ENCODE measurements at places on chromosomes 2 and 18.

DNA sequence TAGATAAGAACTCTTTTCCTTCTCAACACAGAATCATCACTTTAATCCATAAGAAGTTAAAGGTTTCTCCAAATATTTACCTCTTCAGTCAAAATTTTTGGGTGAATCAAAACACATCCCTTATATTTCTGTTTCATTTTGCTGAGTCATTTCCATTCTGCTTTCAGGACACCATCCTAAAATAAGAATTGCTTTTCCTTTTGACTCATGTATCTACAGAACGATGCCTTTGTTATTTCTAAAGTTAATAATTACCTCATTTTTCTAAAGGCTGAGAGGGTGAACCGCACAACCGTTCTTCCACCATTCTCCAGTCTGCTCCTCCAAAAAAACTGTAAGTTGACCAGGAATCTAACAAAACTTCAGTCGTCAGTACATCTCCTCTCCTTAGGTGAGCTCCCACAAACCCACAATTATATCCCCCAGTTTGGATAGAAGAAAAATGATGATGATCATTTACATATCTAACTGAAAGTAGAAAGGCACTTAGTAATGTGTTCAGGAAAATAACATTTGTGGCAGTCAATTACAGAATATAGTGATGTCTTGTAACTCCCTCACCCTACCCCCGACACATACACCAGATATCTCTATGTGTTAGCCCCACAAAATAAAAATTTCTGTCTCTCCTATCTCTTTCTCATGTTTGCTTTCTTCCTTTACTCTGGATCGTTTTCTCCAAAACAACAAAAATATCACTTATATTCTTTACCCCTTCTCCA, 162.5 kb downstream of the RAD51AP2 start:
- DNase-seq: no peak

- no peak for DNase-seq
These were observed 518.8 kb downstream of the LRP1B start for GRCh38 chr2:141611981-141612380.

GRCh38 chr18:55908901-55909366, 320.9 kb upstream of the TCF4 start:
- DNase-seq: no peak

DNA sequence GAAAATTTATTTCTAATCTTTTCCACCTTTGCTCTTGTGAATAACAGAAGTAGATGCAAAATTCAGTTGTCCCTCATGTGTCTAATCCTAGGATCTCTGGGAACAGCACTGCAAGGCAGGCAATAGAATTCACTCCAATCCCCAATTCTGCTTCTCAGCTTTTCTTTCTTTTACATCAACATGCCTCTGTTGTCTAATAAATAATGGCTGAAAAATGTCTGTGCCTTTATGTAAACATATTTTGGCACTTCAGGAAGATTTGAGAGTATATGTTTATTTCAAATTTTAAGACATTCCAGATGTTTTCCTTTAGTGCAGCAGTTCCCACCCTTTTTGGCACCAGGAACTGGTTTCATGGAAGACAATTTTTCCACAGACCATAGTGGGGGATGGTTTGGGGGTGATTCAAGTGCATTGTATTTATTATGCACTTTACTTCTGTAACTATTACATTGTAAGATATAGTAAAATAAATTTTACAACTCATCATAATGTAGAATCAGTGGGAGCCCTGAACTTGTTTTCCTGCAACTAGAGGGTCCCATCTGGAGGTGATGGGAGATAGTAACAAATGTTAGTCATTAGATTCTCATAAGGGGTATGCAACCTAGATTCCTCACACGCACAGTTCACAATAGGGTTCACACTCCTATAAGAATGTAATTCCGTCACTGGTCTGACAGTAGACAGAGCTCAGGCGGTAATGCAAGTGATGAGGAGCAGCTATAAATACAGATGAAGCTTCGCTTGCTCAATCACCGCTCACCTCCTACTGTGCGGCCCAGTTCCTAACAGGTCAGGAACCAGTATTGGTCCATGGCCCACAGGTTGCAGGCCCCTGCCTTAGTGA, 590.3 kb upstream of the CNTNAP5 start:
- DNase-seq: no peak

GRCh38 chr2:159573846-159574606, 42.3 kb downstream of the BAZ2B start:
- DNase-seq: no peak

DNA sequence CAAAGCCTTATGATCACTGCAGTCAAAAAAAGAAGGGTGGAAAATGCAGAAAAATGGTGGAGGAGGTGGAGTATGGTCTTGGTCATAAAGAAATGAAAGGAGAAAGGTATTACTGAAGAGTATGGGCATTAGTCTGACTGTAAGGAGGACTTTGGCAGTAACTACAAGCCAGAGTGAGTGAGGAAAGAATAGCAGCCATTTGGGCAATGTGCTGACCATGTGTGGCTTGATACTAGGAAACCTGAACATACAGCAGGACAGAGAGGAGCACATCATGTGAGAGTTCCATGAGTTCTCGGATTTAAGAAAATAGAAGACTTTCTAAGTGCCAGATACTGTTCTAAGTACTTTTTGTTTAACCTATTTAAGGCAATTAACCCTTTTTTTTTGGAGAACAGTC, 8.5 kb downstream of the DTNA start:
- no peak for DNase-seq

GRCh38 chr2:128302744-128303067, 16.0 kb downstream of the HS6ST1 start:
- no peak for DNase-seq

GRCh38 chr2:68435615-68436014, 31.5 kb downstream of the FBXO48 start:
- DNase-seq: no peak

DNA sequence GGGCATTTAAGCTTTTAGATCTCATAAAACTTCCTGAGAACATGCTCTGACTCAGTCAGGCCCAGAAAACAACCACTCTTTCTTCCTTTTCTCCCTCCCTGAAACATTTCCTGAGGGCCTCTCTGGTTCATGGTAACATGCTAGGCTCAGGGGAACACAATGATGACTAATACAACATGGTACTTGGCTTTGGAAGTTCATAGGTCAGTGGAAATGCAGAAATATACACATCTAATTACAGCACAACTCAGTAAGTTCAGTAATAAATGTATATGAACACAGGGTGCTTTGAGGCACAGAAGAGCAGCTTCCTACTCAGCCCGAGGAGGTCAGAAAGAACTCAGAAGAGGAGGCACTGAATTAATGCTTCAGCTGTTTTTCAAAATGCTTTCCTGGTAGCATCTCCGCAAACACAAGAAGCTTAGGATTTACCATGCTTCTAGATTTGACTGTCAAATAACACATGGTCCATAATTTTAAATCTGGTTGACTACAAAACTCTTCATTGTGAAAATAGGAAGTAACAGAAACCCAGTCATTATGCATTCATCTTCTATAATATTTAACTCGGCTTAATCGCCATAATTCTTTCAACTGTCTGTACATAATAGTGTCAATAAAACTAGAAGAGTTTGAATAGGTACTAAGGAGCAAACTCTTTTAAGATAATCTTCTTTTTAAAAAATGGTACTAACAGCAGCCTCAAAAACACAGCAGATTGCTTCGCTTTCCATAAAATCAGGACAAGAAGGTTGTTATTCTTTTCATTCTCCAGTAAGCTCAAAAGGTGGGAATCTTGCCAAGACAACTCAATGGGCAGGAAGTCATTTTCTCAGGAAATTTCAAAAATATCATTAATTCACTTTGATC, 251.3 kb downstream of the DLGAP1 start:
- DNase-seq: no peak

GRCh38 chr2:71510196-71510807, 56.9 kb downstream of the DYSF start:
- DNase-seq: peak; percentile 54

DNA sequence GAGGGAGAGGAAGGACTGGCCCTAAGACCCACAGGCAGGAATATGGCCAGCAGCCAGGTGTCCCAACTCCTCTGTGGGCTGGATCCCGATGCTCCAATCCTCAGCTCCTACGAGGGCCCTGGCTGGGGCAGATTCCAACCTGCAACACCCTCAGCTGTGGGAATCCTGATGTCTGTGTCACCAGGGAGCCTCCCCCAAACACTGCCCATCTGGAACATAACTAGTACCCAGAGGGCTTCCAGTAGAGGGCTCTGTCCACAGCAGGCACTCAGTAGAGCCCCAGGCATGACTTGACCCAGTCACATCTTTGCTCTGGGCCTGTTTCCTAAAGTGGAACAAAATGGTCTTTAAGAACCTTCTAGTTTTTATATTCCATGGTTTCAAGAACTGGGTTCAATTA, 20.6 kb upstream of the LOXHD1 start:
- DNase-seq: no peak

DNA sequence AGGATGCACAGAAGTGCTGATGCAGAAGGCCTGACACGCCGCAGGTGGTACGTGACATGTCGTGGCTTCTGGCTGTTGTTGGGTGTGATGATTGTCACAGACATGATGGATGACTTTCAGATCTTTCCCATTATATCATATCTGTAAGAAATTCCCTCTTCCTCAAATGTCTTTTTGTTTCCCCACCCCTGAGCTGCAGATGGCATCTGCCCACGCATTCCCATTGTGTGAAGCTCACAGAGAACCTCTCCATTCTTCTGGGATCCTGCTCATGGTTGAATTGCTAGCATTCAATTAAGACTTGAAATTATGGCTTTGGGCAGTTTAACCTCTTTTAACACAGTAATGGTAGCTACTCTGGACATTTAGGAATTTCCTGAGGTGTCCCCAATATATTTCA, 28.3 kb upstream of the EPHA4 start:
- no peak for DNase-seq

DNA sequence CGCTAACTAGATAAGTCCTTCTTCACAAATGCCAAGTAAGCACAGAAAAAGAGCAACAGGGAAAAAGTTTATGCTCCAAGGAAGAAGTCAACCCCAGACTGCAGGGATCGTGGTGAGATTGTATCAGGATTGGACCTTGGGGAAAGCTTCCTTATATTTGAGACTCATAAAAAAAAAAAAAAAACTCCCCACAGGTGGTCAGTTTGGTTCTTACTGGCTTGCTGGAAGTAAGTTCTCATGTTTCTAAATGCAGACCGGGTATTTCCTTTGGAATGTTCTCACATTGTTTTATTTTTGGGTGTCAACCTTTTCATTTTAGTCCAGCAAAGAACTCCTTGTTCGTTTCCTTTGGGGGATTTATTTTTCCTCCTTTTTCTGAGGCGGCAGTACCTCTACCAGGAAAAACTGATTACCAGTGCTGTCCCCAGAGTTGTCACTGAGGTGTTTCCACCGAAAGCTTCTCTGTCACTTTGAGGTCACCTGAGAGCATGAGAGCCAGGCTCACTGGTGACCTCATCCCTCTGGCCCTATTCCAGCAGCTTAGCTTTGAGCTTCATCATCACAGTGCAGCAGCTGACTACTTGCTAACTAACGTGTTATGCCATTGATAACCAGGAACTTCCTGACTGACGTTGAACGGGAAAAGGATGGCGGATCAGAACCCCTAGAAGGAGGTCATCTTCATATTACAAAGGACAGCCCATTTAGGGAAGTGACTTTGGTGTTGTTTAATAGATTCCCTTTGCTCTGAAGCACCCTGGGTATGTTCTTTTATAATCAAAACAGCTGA, 16.8 kb upstream of the ATP8B1 start:
- no peak for DNase-seq

GRCh38 chr2:58533376-58533775, 292.3 kb upstream of the FANCL start:
- DNase-seq: no peak

DNA sequence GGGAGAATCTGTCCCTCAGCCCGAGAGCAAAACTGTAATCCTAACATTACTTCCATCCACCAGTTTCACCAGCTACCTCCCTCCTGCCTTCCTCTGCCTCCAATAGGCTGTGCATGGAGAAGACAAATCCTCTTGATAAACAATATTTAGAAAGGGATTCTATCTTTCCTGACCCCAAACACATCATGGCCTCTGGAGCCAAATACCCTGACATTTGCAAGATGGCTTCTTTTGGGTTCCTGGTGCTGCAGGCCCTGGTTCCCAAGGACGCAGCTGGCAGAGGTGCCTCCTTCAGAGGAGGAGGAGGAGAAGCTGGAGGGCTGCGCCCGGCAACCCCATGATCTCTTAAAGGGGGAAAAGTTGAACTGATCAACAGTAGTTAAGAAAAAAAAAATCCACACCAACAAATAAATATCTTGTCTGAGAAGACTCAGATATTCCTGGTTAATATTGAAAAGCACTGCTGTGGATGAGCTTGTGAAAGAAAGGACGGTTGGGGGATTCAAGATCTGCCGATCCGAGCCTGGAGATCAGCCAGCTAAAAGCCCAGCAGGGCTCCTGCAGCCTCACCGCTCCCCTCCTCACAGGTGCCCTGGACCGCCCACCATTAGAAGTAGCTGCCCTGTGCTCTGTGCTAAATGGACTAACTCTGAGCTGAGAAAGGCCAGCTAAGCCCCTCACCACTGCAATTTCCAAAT, 116.8 kb downstream of the MSH2 start:
- no peak for DNase-seq

DNA sequence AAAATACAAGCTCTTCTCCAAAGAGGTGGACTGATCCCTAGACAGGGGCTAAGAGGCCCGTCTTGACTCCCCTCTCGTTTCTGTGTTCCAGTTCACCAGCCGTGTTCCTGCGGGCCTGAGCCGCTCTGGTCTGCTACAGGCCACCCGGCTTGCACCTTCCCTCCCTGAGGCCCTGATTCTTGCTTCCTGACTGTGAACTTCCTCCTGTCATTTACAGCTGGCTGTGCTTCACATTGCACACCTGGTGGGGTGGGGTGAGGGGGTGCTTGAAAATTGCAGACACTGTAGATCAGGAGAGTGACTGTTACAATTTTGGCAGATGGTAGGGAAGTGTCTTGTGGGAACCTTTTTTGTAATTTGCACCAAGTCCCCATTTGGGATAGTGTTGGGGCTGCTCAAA, 64.4 kb downstream of the TSN start:
- no peak for DNase-seq

- no peak for DNase-seq
These were observed 3.3 kb downstream of the AFG3L2 start for GRCh38 chr18:12373771-12374116.

- no peak for DNase-seq
These were observed 166.2 kb downstream of the PHLPP1 start for GRCh38 chr18:62881509-62882016.

All from central memory CD4-positive, alpha-beta T cell (primary cell).